ENCODE measurements at places on chromosomes 11 and 22. TPM values are rescaled to one million over a fixed set of nuclear protein-coding genes. Genes with fewer than 3 reads are reported as not detected.

The OR51B2 gene
- total RNA-seq: not detected

- peaks cover 28% of the 10 kb centered on the region for H3K4me1 ChIP-seq
- H3K36me3 ChIP-seq: no peaks in the 10 kb centered on the region
- peak within 1 kb of the TSS; percentile 98 for H3K27ac ChIP-seq
- H3K27me3 ChIP-seq: peaks cover 13% of the 10 kb centered on the region
Measured at GRCh38 chr11:112961146-112961668, at the start of gene NCAM1. TSS of gene NCAM1 (plus strand) at chr11:112961420.

DNA sequence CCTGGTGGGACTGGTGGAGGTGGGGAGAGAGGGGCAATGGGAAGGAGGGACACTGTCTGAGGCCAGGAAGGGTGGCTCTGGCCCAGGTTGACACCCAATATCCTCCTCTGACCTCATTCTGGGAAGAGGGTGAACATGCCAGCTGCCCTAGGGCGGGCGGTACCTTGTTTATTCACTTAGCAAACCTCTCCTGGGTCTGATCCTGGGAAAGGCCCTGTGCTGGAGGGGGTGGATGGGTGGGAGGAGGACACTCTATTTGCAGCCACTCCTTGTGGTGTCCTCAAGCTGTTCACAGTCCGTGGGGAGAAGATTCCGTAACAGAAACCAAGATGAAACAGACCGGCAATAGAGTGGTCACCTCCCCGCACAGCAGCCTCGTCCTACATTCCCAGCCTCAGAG lies 49.7 kb upstream of the EIF3D start:
- no peak for DNase-seq
- H3K4me1 ChIP-seq: peaks cover 24% of the 10 kb centered on the region
- no peak overlapping the region for H3K4me3 ChIP-seq
- H3K36me3 ChIP-seq: no peaks in the 10 kb centered on the region
- H3K27ac ChIP-seq: no peak overlapping the region
- peaks cover 7% of the 10 kb centered on the region for H3K27me3 ChIP-seq

The TSSK2 gene
- total RNA-seq: not detected

DNA sequence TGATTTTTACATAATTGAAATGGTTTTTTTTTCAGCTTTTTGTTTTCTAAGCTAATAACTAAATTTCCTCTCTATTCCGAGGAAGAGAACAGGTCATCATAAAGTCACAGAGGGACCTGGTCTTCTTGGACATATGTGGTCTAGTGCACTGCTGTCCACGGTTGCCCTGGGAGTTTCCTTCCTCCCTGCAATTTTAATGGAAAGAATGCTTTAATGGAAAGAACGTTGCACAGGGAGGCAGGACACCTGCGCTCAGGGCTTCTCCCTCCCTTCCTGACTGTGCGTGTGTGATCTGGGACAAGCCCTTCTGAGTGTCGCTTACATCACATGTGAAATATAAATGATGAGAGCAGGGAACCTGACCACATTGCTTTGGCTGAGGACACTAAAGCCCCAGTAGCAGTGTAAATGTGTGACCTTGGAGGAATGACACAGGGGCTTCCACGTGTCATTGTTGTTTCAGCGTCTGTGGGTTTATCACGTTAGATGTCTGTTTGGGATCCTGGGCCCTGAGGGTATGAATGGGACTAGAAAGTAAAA lies 93.2 kb downstream of the AMOTL1 start:
- H3K36me3 ChIP-seq: no peaks in the 10 kb centered on the region
- H3K27ac ChIP-seq: peak overlapping the region; percentile 4
- DNase-seq: no peak
- H3K27me3 ChIP-seq: no peaks in the 10 kb centered on the region
- no peak overlapping the region for H3K4me3 ChIP-seq

DNA sequence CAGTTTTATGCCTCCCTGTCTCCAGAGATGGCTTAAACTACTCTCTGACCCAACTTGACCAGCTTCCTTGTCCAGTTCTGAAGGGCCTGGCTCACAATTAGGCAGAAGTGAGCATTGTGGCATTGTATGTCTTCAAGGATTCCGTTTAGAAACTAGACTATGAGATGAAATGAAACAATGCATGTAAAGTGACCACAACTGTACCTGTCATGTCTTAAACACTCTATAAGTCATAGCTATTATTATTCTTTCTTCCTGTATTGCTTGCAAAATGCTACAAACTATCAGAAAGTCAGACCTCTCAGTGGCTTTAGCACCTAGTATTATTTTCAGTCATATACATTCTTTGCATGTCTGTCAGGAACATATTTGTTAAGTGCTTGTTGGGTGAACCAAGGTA lies 127.9 kb upstream of the MTMR2 start:
- H3K27ac ChIP-seq: no peak overlapping the region
- H3K4me1 ChIP-seq: peaks cover 8% of the 10 kb centered on the region

- no peak overlapping the region for H3K4me3 ChIP-seq
- H3K36me3 ChIP-seq: peaks cover 4% of the 10 kb centered on the region
- DNase-seq: no peak
- H3K27me3 ChIP-seq: peaks cover 3% of the 10 kb centered on the region
- H3K4me1 ChIP-seq: no peaks in the 10 kb centered on the region
Measured at GRCh38 chr22:32617271-32617670, 142.7 kb downstream of the FBXO7 start.

DNA sequence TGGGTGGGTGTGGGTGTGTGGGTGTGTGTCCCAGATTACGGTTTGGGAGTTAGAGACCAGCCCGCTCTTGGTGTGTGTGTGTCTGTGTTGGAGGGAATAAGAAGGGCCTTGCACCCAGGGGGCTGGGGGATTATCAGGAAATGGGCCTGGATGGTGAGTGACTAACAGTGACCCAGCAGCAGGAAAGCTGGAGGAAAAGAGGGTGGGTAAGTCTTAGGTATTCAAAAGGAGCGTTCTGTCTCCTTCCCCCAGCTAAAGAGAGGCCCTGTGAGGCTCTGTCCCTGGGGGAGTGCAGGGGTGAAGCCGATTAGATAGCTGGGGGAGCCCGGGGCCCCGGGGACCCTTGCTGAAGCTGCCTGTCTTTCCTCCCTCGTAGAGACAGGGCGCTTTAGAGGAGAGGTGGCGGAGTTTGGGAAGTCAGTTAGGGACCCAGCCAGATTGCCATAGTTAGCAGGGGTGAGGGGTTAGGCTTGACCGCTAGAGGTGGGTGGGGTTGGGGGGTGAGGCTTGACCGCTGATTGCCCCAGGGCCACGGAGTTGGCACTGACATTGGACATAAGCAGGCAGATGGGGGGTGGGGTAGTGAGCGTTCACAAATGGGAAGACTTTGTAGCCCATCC lies 1.5 kb downstream of the OAF start:
- no peaks in the 10 kb centered on the region for H3K36me3 ChIP-seq
- peaks cover 4% of the 10 kb centered on the region for H3K4me1 ChIP-seq
- DNase-seq: no peak
- peaks cover 24% of the 10 kb centered on the region for H3K27me3 ChIP-seq

The GGTLC3 gene
- total RNA-seq: not detected

DNA sequence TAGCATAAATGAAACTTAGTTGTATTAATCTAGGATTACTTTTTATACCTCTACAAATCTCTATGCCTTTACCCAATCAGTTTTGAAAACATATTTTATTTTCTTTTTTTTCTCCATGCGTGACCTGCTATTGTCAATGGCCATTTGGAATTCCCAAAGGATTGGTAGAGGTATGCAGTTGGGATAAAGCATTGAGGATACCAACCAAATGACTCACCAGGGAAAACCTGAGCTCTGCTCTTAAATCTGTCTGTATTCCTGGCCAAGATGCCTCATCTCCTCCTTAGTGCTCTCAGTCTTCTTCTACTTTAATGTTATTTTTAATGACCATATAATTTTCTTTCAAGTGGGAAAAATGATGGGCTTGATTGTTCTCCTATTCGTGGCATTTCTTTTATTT lies 61.9 kb downstream of the EHF start:
- no peaks in the 10 kb centered on the region for H3K27me3 ChIP-seq
- no peak overlapping the region for H3K4me3 ChIP-seq
- H3K27ac ChIP-seq: no peak overlapping the region
- H3K4me1 ChIP-seq: no peaks in the 10 kb centered on the region
- no peaks in the 10 kb centered on the region for H3K36me3 ChIP-seq

- peaks cover 6% of the 10 kb centered on the region for H3K27me3 ChIP-seq
- no peak overlapping the region for H3K27ac ChIP-seq
Measured at GRCh38 chr11:77188633-77189491, 60.8 kb downstream of the MYO7A start.

DNA sequence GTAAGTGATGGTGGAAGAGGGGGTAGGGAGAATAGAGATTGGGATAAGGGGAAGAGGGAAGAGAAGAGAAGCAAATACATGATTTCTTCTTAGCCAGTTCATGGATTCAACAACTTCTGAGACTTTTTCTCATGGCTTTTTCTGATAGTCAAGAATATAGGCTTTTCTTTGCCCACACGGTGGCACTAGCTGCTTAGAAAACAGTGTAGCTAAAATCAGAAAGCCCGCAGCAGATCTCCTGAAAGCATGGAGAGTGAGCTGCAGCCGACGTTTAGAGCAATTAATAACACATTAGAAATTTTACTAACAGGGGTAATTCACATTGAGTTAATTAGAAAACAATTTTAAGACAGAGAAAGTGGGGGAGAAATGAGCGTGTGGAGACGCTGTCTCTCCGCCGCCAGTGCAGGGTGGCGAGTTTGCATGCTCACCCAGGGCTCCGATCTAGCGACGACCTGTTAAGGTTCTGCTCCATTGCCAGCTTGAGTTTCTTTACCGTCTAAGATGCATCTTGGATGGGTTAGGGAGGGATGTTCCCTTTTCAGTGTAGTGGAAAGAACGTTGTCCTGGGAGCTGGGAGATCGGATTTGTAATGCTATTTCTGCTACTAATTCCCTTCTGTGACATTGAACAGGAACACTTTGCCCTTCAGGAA lies 3.3 kb upstream of the RAG1 start:
- H3K4me3 ChIP-seq: peak overlapping the region; percentile 81
- peaks cover 9% of the 10 kb centered on the region for H3K4me1 ChIP-seq
- no peaks in the 10 kb centered on the region for H3K36me3 ChIP-seq
- DNase-seq: peak; percentile 51

The DNAJB7 gene
- not detected for total RNA-seq

GRCh38 chr11:77175869-77176539 lies 48.0 kb downstream of the MYO7A start:
- no peak overlapping the region for H3K4me3 ChIP-seq
- peak; percentile 40 for DNase-seq
- peaks cover 6% of the 10 kb centered on the region for H3K27me3 ChIP-seq
- H3K36me3 ChIP-seq: no peaks in the 10 kb centered on the region
- H3K27ac ChIP-seq: no peak overlapping the region
- peaks cover 12% of the 10 kb centered on the region for H3K4me1 ChIP-seq

DNA sequence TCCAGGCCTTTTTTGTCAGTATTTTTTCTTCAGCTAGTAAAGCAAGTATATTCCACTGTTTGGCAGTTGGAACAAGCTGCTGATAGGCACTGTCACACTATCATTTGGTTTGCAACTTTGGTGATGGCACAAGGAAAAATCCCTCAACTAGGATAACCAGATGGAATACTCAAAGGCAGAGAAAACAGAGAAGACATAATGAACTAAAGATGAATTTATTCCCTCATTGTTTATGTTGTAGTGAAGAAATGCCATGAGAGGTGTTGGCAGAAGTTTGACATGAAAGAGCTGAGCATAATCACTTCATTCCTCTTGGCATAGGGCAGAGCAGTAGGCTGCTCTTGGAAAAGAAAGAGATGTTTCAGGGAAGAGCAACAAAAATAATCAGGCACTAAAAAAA lies 39.9 kb downstream of the FSHB start:
- DNase-seq: no peak
- H3K36me3 ChIP-seq: no peaks in the 10 kb centered on the region
- H3K27me3 ChIP-seq: no peaks in the 10 kb centered on the region
- no peaks in the 10 kb centered on the region for H3K4me1 ChIP-seq

- peak overlapping the region; percentile 79 for H3K27ac ChIP-seq
- H3K36me3 ChIP-seq: no peaks in the 10 kb centered on the region
- peaks cover 10% of the 10 kb centered on the region for H3K27me3 ChIP-seq
- H3K4me3 ChIP-seq: peak overlapping the region; percentile 83
- DNase-seq: peak; percentile 62
- H3K4me1 ChIP-seq: peaks cover 39% of the 10 kb centered on the region
Measured at GRCh38 chr11:77471558-77472193, 2.2 kb downstream of the PAK1 start.

All from glutamatergic neuron (in vitro differentiated cells).